Type B pancreatic cell (in vitro differentiated cells): ENCODE measurements at places on chromosomes 1 and 21. TPM values are rescaled to one million over a fixed set of nuclear protein-coding genes. Genes with fewer than 3 reads are reported as not detected.

THEMIS2 gene
- 0.98 and 3.1 TPM in 2 replicates for total RNA-seq

ATAD3C gene
- 1.8 and 2.4 TPM in 2 replicates for total RNA-seq

CD101 gene
- total RNA-seq: 1.1 and 4.4 TPM in 2 replicates

RPE65 gene
- total RNA-seq: 0.14 TPM in 1 of 2 replicates, not detected in the other

S100B gene
- total RNA-seq: 5.5 TPM in 1 of 2 replicates, not detected in the other

CACNA1E gene
- total RNA-seq: 1.7 and 2.1 TPM in 2 replicates

B3GALT5 gene
- total RNA-seq: 14.2 and 27.5 TPM in 2 replicates

WASF2 gene
- total RNA-seq: 113 and 123 TPM in 2 replicates

NOS1AP gene
- total RNA-seq: 10.3 and 10.4 TPM in 2 replicates

DNA sequence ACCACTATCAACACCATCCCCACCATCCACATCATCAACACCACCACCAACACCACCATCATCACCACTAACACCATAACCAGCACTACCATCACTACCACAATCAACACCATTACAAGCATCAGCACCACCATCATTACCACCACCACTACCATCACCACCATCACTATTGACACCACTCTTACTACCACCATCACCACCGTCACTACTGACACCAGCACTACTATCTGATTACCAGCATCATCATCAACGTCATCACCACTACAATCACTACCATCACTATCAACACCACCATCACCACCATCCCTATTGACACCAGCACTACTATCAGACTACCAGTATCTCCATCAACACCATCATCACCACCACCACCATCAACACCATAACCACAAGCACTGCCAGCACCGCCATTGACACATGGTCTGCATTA, 106.1 kb upstream of the RUNX3 start:
- H3K36me3 ChIP-seq: no peaks in the 10 kb centered on the region
- no peak for DNase-seq
- H3K4me1 ChIP-seq: no peaks in the 10 kb centered on the region
- H3K27ac ChIP-seq: no peak overlapping the region
- H3K27me3 ChIP-seq: peaks cover 11% of the 10 kb centered on the region

DNA sequence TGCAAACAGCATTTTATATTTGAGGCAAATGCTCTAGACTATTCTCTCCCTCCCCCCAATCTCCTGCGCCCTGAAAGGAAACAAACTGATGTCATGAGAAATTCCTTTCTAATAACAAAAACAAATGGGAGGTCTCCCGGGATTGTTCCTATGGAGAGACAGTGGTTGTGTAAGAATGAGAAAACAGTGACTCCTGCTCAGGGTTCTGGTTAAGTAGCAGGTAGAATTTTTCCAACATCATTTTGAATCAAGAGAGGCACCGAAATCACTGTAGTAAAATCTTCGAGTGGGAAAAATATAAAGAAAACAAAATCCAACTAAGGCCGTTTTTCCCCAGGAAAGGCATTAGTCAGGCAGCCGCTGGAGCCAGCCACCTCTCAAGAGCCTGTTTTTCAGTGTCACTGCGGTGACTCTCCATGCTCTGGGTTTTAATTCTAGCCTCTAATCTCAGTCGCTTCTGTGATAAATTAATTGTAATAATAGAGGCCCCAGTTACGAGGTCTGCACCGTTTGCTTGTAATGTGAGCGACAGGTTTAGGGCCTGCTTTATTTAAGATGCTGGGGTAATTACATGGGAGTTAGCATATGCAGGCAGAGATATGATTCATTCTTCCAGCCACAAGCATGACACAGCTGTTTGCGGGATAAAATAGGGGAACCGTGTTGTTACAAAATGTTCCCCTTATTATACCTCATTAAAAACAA, 80.3 kb downstream of the RNF220 start:
- no peaks in the 10 kb centered on the region for H3K36me3 ChIP-seq
- H3K4me1 ChIP-seq: peaks cover 19% of the 10 kb centered on the region
- no peak overlapping the region for H3K27ac ChIP-seq
- H3K4me3 ChIP-seq: no peak overlapping the region

DNA sequence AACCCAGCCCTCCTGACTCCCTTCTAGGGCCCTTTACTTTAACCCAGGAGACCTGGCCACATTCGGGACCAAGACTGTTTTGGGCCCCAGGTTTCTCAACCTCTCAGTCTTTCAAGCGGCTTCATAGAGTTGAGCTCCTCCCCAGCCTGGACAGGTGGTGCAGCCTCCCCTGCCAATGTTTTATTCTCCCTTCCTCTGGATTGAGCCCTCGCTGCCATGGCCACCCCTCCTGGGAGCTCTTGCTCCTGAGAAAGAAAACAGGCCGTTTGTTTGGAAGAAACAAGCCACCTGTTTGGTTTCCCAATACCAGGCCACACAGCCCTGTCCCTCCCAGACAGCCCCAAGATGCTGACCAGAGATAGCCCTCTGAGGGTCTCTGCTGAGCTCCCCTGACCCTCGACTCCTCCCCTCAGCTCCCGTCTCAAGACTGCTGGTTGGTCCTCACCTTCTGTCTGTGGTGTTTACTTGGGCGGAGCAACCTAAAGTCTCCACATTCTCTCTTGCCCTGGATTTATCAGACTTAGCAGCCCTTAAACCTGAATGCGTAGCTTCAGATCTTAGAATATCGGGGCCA, 3.3 kb downstream of the TMEM51 start:
- peak overlapping the region; percentile 23 for H3K4me3 ChIP-seq
- peaks cover 48% of the 10 kb centered on the region for H3K4me1 ChIP-seq
- peak overlapping the region; percentile 65 for H3K27ac ChIP-seq
- peaks cover 8% of the 10 kb centered on the region for H3K36me3 ChIP-seq
- DNase-seq: no peak

- H3K4me3 ChIP-seq: no peak overlapping the region
- no peak for DNase-seq
- H3K27ac ChIP-seq: no peak overlapping the region
- H3K36me3 ChIP-seq: peaks cover 4% of the 10 kb centered on the region
- H3K4me1 ChIP-seq: peaks cover 12% of the 10 kb centered on the region
- no peaks in the 10 kb centered on the region for H3K27me3 ChIP-seq
Measured at GRCh38 chr1:235307158-235308124, 20.5 kb downstream of the ARID4B start.

- H3K4me3 ChIP-seq: peak overlapping the region; percentile 10
- H3K4me1 ChIP-seq: peaks cover 62% of the 10 kb centered on the region
- peak overlapping the region; percentile 54 for H3K27ac ChIP-seq
- H3K27me3 ChIP-seq: no peaks in the 10 kb centered on the region
Measured at GRCh38 chr1:25774921-25775771, 24.8 kb upstream of the SELENON start.

GRCh38 chr1:46458190-46458589, 31.4 kb upstream of the DMBX1 start:
- no peaks in the 10 kb centered on the region for H3K4me1 ChIP-seq
- DNase-seq: no peak
- no peak overlapping the region for H3K27ac ChIP-seq
- H3K27me3 ChIP-seq: peaks cover 85% of the 10 kb centered on the region
- no peak overlapping the region for H3K4me3 ChIP-seq

DNA sequence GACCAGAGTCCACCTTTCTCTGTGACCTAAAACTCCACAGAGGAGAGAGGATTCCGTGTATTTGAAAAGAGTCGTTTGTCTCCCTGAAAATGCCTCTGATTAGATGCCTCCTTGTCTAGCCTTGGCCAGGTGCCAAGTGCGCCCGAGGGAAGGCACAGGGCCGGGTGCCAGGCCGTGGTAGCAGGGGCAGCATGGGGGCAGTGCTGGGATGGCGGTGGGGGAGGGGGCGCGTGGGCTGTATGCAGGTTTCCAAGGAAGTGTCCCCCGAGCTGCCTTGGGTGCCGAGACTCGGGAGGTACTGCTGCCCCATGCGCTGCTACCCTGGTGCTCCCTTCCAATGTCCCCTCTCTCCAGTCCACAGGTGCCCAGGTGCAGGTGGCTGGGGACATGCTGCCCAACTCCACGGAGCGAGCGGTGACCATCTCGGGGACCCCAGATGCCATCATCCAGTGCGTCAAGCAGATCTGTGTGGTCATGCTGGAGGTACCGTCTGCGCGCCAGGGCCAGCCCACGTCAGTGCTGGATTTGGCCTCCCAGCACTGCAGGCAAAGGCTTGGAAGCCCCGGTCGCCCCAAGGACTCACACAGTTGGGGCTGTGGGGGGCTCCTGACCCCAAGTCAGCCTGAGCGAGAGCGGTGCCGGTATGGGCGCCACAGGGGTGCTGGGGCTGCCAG, 70.9 kb upstream of the COL6A1 start:
- no peak for DNase-seq

- no peak for DNase-seq
- no peaks in the 10 kb centered on the region for H3K36me3 ChIP-seq
- no peak overlapping the region for H3K4me3 ChIP-seq
- H3K4me1 ChIP-seq: no peaks in the 10 kb centered on the region
- H3K27ac ChIP-seq: no peak overlapping the region
- peaks cover 17% of the 10 kb centered on the region for H3K27me3 ChIP-seq
Measured at GRCh38 chr21:34728479-34728878, 59.7 kb downstream of the CLIC6 start.

- no peaks in the 10 kb centered on the region for H3K36me3 ChIP-seq
- H3K27me3 ChIP-seq: peaks cover 9% of the 10 kb centered on the region
- no peak overlapping the region for H3K27ac ChIP-seq
- DNase-seq: no peak
- H3K4me1 ChIP-seq: peaks cover 5% of the 10 kb centered on the region
Measured at GRCh38 chr1:224851210-224851847, 78.1 kb upstream of the DNAH14 start.

DNA sequence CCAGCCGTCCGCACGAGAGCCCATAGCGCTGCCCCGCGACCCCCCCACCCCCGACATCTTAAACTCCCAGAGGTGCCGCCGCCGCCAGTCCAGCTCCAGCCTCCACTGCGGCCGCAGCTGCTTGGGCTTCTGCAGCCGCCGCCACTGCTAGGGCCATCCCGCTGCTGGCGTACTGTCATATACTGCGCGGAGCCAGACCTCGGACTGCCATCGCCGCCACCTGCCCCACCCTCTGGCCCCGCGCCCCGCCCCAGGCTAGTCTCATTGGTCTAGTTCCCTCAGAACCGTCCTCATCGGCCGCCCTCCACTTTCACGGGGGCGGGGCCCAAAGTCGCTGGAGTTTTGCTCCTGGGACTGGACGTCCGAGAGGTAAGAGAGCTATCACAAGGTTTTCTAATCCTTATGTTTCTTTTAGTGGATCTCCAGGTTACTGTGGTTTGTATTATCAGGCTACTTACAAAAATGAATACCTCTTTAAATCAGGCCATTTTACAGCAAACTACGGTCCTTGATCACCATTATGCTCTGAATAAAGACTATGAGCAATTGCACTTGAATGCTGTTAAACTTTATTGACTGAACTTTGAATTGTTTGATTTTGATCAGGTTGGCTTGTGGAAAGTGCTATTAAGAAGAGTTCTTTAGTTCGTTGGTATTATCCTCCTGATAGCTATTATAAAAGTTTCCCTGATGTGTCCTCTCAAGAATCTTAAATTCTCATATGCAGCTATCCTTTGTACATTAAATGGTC, 2.8 kb upstream of the CD1D start:
- H3K27me3 ChIP-seq: peaks cover 73% of the 10 kb centered on the region
- DNase-seq: peak; percentile 80
- H3K27ac ChIP-seq: no peak overlapping the region
- no peaks in the 10 kb centered on the region for H3K36me3 ChIP-seq
- H3K4me3 ChIP-seq: peak overlapping the region; percentile 83
- H3K4me1 ChIP-seq: peaks cover 15% of the 10 kb centered on the region

- H3K4me1 ChIP-seq: peaks cover 8% of the 10 kb centered on the region
- H3K27me3 ChIP-seq: peaks cover 7% of the 10 kb centered on the region
- peak overlapping the region; percentile 27 for H3K27ac ChIP-seq
- H3K36me3 ChIP-seq: no peaks in the 10 kb centered on the region
Measured at GRCh38 chr1:222266223-222267196, 281.4 kb downstream of the HHIPL2 start.

- H3K27ac ChIP-seq: no peak overlapping the region
- H3K4me1 ChIP-seq: peaks cover 8% of the 10 kb centered on the region
- no peaks in the 10 kb centered on the region for H3K36me3 ChIP-seq
- H3K4me3 ChIP-seq: no peak overlapping the region
- H3K27me3 ChIP-seq: peaks cover 10% of the 10 kb centered on the region
Measured at GRCh38 chr1:244218220-244218619, 167.1 kb downstream of the ZBTB18 start.

GRCh38 chr1:107829036-107829770, 135.8 kb downstream of the VAV3 start:
- H3K27me3 ChIP-seq: no peaks in the 10 kb centered on the region
- peaks cover 4% of the 10 kb centered on the region for H3K4me1 ChIP-seq
- H3K36me3 ChIP-seq: no peaks in the 10 kb centered on the region

GRCh38 chr1:172680244-172680643, 21.3 kb downstream of the FASLG start:
- no peaks in the 10 kb centered on the region for H3K4me1 ChIP-seq
- no peak overlapping the region for H3K4me3 ChIP-seq
- no peaks in the 10 kb centered on the region for H3K27me3 ChIP-seq

DNA sequence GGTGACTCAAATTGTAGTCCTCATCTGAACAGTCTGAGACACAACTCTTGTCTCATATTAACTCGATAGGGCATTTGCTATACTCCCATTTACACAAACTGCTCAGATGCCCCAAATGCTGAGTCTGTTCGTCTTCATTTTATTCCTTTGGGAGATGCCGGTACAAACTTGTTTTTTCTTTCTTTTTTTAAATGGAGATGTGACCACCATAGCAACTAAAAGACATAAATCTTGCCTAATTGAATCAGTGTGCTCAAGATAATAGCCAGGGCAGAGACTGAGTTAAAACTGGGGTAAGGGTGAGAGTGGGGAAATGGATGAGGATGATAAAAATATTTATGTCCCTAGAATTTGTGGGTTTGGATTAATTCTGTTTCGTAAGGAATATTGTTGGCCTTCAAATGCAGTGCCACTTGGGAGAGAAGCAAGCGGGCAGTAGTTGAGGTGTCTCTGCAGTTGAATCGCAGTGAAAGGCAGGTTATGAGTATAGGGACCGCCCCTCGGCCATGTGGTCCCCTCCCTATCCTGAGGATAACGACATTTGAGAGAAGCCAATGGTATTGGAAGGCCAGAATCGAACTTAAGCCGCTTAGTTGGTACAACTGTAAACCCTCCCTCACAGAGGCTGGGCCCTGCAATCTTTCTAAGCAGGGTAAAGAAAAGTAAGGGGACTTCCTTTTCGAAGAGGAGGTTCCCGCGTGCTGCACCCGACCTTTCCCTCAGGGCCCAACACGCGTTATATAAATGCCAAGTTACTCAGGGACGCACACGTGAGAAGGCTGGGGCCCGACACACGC, 859 bp upstream of the LRRC8B start:
- no peaks in the 10 kb centered on the region for H3K27me3 ChIP-seq
- DNase-seq: no peak
- H3K4me1 ChIP-seq: peaks cover 15% of the 10 kb centered on the region
- peak overlapping the region; percentile 86 for H3K27ac ChIP-seq

DNA sequence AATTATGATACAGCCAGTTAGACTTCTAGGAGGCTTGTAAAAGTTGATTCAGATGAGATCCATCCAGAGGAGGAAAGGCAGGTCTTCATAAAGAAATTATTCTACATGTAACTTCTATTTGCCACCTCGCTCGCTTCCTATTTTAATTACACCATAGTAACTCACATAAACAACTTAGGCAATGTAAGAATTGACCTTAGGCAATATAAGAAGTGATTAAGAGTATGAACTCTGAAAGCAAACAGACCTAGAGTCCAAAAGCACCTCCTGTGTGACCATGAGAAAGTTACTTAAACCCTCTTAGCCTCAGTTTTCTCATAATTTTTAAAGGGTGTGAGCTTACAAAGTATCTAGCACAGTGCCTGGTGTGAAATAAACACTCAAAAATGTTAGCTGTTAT, 192.7 kb upstream of the NFIA start:
- H3K27me3 ChIP-seq: peaks cover 21% of the 10 kb centered on the region
- no peaks in the 10 kb centered on the region for H3K36me3 ChIP-seq
- no peak for DNase-seq
- H3K4me1 ChIP-seq: peaks cover 51% of the 10 kb centered on the region

- H3K4me3 ChIP-seq: no peak overlapping the region
- no peaks in the 10 kb centered on the region for H3K36me3 ChIP-seq
- no peaks in the 10 kb centered on the region for H3K27me3 ChIP-seq
Measured at GRCh38 chr1:200131551-200132125, 104.1 kb downstream of the NR5A2 start.
